ENCODE measurements at places on chromosomes 6 and 20.
A peak's percentile ranks its signal among the peaks of the same experiment; 100 is the strongest.

DNA sequence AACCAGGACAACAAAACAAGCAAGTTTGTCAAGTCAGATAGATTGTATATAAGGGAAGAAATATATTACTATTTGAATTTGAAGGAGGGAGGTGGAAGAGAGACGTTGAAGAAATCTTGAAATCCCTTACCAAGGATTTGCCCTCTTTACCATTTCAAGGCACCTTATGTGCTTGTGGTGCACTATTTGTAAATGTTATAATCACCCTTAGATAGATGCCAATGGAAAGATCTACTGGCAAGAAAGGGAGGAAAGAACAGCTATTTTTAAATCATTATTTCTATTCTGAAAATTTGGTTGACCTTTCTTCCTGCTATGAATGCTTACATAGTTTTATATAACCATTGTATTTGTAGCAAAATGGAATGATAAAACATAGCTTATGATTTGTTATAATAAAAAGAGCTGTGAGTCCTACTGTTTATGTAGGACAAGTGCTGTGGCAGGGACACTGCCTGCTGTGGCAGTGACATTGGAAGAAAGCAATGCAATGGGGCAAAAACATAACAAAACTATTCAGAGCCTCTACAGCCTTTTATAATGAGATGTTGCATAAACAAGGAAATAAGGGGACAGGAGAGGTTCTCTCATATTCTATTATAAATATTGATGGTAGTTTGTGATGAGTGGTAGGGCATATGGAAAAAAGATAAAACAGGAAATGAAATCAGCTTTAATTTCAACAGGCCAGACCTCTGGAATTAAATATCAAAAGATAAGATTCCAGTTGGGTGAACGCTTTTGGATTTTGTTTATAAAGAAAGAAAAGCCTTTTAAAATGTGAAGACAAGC is 1145.2 kb upstream of the GJE1 start:
- no peak for DNase-seq

GRCh38 chr6:152348116-152348515 is 289.0 kb downstream of the SYNE1 start:
- no peak for DNase-seq

DNA sequence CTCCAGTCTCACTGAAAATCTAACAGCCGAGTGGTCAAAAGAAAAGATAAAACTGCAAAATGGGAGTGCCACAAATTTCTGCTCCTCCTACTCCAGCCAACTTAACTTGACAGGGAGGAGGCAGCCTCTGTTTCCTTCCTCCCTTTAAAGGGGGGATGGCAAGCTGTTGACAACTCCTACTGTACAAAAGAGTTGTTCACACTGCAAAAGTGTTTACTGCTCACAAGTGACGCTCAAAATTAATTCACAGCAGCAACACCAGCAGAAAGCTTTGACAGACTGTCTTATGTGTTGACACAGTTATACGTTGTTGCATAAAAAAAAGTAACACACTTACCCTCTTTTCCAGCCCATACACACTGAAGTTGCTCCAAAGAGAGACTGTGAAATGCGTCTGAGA is 169.8 kb downstream of the BACH2 start:
- DNase-seq: no peak

GRCh38 chr6:41894366-41895299 is 542 bp downstream of the USP49 start:
- no peak for DNase-seq

DNA sequence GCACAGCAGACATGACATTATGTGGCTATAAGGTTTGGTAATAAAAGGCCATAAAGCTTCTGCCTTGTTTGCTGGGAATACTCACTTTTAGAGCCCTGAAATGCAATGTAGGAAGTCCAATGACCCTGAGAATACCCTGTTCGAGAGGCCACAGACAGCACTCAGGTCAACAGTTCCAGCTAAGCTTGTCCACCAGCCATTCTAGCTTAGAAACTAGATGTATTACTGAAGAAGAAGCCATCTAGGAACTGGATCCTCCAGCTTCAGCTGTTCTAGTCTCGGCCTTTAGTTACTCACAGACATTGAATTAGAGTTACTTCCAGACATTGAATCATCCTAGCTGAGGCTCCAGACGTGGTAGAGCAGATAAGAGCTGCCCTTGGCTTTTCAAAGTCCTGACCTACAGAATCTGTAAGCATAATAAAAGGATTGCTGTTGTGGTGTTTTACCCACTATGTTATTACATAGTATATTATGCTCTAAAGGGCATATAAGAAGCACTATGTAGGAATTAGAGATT is 84.9 kb downstream of the MMS22L start:
- no peak for DNase-seq

DNA sequence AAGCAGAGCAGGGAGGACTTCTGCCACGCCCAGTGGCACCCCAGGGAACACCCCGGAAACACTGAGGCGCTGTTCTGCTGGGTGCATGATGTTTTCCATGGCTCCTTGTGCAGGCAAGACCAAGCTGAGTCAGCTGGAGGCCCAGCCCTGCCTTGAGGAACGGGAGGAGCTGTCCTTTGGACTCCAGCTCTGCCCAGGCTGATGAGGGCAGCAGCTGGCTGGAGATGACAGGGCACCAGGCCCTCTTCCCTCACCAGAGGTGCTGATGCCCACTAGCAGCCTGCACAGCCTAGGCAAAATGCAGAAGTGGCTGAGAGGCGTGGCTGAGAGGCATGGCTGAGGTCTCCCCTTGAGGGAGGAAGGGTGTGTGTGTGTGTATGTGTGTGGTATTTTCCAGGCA is 2.4 kb downstream of the C6orf132 start:
- no peak for DNase-seq

DNA sequence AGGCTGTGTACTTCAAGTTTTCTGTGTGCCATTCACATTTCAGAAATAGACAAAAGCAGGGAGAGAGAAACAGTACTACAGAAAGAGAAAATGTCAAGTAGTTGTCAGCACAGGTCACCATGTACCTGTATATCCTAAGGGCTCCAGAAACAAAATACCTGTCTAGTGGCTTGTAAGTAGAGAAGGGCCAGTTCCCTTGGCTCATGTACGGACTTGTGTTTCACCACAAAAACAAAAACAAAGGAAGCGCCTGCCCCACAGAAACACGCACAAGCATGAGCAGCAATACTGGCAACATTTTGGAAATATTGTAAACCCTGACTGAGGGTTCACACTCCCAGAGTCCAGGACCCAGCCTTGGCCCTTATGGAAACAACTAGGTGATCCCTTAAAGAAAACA is 44.3 kb downstream of the CNKSR3 start:
- no peak for DNase-seq

- no peak for DNase-seq
Observed at GRCh38 chr6:38452816-38453660, 186.7 kb downstream of the BTBD9 start.

DNA sequence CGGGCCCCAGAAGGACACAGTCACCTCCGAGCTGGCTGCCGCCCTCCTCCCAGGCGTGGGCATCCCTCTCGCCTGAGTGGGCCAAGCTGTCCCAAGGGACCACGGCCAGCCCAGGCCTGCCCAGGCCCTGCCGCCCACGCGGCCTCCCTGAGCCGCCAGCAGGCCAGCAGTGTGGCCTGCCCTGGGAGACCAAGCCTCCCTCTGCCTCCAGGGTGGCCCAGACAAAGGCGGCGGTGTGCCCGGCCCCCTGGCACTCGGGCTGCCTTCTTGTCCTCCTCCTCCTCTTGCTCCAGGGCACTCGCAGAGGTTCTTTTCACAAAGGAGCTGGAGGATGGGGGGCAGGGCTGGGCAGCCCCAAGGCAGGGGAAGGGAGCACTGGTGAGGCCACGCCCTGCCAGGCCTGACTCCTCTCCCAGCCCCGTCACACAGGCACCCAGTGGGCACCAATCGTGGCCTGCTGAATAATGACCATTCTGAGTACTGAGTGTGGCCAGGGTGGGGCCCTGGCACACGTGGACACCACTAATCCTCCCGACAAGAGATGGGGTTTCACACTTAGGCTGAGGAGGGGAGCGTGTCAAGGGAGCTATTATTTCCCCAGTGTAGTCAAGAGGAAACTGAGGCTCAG is 25.3 kb downstream of the NOL4L start:
- DNase-seq: no peak

- DNase-seq: no peak
Observed at GRCh38 chr20:40606660-40607059, 82.4 kb downstream of the MAFB start.

- no peak for DNase-seq
Observed at GRCh38 chr6:52982680-52983079, 12.4 kb downstream of the GSTA4 start.

DNA sequence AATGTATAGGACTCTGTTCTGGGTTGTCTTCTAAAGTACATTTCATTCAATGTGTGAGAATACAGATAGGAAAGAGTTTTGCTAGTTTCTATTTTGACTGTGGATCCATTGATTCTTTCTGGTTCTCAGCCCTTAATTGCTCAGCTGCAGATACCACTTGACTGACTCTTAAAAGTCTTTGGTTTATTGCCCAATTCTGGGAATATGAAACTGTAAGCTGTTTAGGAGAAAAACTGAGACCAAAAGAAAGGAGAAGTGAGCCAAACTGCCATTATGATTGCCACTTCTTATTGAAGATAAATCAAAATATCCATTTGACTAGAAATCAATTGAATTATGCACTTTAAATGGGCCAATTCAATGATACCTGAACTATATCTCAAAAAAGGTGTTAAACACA is 211.4 kb downstream of the ESR1 start:
- DNase-seq: no peak

GRCh38 chr20:63736893-63737694 is 630 bp downstream of the LIME1 start:
- DNase-seq: peak; percentile 50

DNA sequence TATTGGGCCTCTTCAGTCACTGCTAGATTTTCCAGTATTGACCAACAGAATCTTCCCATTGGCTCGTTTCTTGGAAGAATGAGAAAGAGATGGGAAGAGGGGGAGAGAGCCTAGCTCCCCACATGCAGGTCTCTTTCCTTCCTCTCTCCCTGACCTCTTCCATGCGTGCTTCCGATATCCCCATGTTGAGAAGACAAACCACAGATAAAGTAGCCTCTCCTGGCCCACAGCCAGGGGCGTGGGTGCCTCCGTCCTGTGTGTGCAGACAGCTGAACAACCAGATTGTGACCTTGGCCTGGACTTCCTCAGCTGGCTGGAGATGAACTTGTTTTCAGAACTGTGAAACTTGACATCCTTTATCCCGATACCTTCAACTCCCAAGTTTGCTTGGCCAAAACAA is 71.0 kb downstream of the EDN3 start:
- DNase-seq: no peak

GRCh38 chr6:167663784-167664443 is 162.8 kb upstream of the AFDN start:
- no peak for DNase-seq

DNA sequence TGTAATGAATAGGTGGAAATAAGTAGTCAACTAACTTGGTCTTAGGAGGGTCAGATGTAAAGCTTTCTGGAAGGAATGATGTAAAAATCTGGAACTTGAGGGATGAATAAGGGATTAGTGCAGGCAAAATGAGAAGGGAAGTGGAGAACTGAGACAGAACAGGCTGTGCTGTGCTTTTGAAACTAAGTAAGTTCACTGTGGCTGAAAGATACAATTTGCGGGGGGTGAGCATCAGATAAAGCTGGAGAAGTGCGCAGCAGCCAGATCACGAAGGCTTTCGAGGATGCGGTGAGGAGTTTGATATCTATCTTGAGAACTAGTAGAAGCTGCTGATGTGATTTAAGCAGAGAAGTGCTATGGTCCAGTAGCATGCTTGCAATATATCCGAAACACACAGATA is 247.8 kb downstream of the RNF144B start:
- no peak for DNase-seq

DNA sequence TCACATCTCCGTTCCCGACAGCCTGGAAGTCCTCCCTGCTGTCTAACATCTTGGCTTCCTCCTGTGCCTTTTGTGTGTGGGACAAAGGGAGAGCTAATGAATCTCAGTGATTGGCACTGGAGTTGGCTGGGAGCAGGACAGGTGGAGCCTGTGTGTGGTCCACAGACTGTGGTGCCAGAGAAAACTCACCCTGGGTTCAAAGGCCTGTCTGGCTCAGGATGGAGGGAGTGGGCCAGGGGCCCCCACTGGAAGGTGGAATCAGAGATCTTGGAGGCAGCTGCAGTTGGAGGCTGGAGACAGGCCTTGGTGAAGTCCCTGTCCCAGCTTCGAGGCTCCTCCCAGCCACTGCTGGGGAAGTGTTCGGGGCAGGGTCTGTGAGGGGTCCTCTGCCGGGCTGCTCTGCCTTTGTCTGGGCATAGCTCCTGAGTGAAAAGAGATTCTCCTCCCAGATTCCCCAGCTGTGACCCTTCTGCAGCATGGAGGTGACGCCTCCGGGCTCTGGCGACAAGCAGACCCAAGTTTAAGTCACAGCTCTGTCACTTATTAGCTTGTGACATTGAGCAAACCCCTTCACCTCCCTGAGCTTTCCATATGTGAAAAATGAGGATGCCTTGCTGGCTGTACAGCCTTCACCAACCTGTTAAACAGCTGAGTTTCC is 13.9 kb upstream of the ITPR3 start:
- no peak for DNase-seq

- DNase-seq: no peak
Observed at GRCh38 chr6:162151021-162151665, 576.4 kb downstream of the PRKN start.

- DNase-seq: no peak
Observed at GRCh38 chr6:138099832-138100231, 7.4 kb downstream of the PERP start.

- DNase-seq: no peak
Observed at GRCh38 chr6:167092672-167093339, 30.1 kb upstream of the CCR6 start.

DNA sequence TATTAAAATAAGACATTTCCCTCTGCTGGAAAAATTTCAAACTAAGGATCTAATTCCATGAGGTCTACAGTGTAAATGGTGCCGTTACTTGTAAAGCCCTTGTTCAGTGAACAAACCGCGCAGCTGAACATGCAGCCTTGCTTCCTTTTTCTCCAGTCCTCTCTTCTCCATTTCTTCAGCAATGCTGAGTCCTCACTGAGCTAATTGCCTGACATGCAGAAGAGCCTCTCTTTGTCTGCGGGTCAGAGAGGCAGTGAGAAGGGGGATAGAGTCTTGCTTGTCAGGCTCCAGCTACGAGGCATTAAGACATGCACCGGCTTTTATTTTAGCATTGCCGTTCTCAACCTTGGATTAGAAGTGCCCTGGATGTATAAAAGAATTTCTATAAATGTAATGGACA is 25.7 kb downstream of the ZDHHC14 start:
- no peak for DNase-seq

DNA sequence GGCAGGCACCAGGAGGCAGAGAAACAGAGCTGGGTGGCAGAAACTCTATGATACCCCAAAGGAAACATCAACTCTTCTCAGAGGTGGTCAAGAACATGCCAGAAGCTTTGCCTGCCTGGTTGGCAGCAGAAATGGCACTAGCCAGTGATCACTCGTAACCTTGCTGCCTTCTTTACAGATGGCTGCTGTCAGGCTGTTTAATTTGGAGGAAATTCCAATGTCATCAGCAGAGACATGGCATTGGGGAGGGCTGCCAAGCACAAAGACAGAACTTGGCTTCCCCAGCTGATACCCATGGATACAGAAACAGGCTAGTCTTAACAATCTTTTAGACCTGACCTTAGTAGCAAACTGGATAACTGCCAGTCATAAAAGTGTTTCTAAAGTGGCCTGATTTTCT is 153.6 kb downstream of the GMPR start:
- DNase-seq: no peak

GRCh38 chr6:30759575-30760239 is 15.4 kb upstream of the IER3 start:
- DNase-seq: no peak

All from effector memory CD8-positive, alpha-beta T cell (primary cell).